ENCODE measurements at places on chromosomes 7 and 10.

DNA sequence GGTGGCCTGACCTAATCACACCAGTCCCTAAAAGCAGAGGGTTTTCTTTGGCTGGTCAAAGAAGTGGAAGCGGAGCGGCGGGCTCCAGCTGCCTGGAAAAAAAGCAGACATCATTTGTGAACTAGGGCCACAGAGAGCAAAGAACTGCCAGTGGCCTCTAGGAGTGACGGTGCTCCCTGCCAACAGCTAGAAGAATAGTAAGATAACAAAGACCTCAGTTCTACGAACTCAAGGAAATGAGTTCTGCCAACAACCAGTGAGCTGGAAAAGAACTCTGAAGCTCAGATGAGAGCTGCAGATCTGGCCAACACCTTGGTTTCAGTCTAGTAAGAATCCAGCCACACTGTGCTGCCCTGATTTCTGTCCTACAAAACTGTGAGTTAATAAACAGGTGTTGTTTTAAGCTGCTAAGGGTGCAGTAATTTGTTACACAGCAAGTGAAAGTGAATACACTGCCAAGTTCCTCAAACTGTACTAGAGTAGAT is 178.0 kb downstream of the SRPK2 start:
- DNase-seq, result no peak

GRCh38 chr10:7230951-7231350 is 179.9 kb downstream of the SFMBT2 start:
- DNase-seq, result no peak

DNA sequence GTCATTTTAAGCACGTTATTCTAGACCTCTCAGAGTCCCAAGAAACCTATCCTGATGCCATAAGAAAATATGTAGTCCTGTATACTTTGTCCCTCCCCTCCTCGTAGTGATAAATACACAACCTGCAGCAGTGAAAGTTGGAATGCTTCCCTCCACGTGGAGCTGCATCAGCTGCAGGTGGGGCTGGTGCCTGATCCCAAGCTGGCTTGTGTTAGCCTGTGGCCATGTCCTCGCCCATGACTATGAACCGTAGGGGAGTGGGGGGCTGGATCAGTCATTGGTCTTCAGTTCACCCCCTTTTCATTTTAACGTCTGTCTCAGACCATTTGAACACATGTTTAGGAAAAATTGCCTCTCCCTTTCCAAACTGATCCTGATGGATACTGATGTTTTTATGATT is 171.4 kb upstream of the HABP2 start:
- DNase-seq, result no peak

- DNase-seq, result no peak
Observed at GRCh38 chr7:131895541-131896164, 339.2 kb upstream of the PODXL start.

DNA sequence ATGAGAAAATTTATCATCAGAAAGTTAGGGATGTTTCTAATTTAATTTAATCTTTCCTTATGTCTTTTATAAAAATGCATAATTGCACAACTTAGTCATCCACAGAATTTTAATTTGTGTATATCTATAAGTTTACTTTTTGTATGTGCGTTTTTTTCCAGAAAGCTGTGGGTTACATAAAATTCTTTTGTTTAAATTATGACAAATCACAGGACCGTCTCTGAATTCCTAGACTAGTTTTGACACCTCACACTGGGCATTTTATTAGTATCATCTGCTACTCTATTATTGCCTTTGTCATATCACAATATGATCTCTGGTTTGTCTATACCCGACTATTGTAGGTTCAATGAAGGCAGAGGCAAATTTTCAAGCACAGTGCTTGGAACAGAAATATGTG is 482.4 kb upstream of the SEMA3D start:
- DNase-seq, result no peak

DNA sequence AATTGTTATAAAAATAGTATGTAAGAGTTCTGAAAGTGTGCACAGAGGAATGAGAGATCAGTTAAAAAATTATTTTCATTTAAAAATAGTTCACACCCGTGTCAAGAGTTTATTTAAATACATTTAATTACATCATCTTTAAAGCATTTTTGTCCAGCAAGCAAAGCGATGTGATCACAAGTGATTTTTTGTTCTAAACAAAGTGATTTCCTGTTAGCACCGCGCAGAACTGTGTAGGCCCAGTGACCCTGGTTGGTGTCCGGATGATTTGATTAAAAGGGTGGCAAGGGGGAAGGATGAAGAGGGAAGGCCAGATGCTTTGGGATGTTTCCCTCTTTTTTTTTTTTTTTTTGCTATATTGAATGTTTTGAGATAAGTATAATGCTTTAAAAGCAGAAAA is 227.8 kb upstream of the PITRM1 start:
- DNase-seq, result no peak

- DNase-seq, result no peak
Observed at GRCh38 chr7:117961235-117961634, 88.0 kb upstream of the CTTNBP2 start.

DNA sequence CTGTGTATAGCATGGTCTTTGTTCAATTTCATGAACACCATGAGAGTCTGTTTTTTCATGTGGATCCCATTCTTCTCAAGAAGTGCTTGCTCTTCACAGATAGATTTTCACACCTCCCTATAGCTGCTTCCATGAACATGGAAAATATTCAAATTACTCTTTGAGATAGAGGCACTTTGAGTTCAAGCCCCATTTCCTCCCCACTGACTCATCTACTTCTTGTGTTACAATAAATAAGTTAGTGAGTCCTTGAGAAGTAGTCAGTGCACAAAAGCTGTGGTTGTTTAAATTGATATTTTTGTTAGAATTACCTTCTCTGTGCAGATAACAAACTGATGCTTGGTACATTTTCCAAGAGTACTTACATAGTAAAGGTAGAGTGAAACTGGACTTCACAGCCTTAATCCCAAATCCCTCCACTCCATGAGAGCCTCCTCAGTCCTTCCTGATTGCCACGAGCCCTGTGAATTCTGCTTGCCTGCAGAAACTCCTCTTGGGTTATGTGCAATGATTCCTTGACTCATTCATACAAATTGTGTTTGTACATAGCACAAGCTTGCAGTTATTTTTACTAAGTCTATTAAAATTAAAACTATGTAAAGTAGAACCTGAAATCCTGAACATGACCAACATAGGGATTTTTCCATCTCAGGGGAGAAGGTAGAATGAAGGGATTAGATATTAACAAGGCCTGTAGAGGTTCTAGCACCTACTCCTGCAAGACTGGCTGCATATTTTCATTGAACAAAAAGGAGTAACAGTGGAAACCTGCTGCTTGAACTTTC is 496.2 kb downstream of the TNS3 start:
- no peak for DNase-seq

GRCh38 chr7:151607464-151607867 is 87.8 kb upstream of the RHEB start:
- no peak for DNase-seq

- no peak for DNase-seq
Observed at GRCh38 chr10:32114508-32114907, 58.3 kb upstream of the KIF5B start.

- no peak for DNase-seq
Observed at GRCh38 chr7:85102813-85103350, 84.0 kb downstream of the SEMA3D start.

- DNase-seq, result no peak
Observed at GRCh38 chr10:28120043-28120749, 121.3 kb upstream of the ODAD2 start.

- DNase-seq, result no peak
Observed at GRCh38 chr7:65812281-65812680, 60.6 kb upstream of the VKORC1L1 start.

GRCh38 chr10:59872892-59873463 is 33.4 kb downstream of the CCDC6 start:
- DNase-seq, result no peak

GRCh38 chr10:33573606-33574005 is 239.1 kb upstream of the NRP1 start:
- DNase-seq, result no peak

- no peak for DNase-seq
Observed at GRCh38 chr10:60943316-60944057, 498 bp downstream of the RHOBTB1 start.

- DNase-seq, result no peak
Observed at GRCh38 chr10:68900427-68901104, 549 bp upstream of the DDX50 start.

GRCh38 chr10:69391158-69391557 is 25.6 kb downstream of the TACR2 start:
- no peak for DNase-seq

GRCh38 chr10:81248886-81249285 is 626.1 kb upstream of the NRG3 start:
- no peak for DNase-seq

DNA sequence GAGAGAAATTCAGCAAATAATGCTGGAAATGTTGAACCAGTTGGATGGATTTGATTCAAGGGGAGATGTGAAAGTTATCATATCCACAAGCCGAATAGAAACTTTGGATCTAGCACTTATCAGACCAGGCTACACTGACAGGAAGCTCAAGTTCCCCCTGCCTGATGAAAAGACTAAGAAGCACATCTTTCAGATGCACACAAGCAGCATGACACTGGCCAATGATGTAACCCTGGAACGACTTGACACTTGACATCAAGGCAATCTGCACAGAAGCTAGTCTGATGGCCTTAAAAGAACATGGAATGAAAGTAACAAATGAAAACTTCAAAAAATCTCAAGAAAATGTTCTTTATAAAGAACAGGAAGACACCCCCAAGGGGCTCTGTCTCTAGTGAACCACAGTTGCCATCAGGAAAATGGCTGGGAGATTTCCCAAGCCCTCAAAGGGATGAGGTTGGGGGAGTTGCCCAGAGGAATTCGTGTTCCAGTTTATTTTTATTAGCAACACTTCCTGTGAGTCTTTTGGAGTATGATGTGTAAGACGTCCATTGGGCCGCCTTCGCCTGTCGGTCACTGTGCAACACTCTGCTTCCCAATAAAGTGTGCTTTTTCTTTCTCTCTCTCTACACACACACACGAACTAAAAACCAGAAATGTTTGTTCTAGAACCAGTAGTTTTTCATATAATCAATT is 200.0 kb downstream of the HIBADH start:
- no peak for DNase-seq

DNA sequence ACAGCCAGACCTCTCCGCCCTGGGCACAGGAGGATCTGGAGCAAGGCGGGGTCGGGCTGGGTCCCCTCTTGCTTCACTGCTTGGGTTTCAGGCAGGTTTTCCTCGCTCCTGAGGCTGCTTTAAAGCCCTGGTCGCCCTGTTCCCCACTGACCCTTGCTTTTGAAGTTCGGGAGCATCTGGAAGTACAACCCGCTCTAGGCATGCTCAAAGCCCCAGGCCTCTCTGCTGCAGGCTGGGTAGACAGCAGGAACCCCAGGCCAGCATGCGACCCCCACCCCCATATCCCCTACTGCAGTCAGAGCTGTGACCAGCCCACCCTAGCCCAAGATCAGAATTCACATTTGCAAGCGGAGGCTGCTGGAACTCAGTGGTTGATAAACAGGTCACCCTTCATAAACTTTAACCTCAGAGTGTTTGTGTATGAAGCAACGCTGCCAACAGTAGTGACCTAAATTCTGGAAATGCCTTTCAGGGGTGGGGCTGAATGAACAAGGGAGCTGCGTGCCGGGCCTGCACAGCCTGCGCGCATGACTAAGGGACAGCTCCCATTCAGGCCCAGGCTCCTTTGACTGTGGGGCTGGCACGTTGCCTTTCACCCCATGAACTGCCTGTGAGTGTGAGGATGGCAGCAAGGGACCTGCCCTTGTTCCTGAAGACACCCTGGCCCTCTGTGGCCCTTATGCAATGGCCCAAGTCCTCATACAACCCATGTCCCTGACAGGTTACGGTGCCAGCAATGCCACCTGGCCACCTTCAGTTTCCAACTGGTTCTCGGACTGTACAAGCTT is 52.5 kb downstream of the PROSER2 start:
- no peak for DNase-seq
